ENCODE measurements at places on chromosomes 1 and 21.

DNA sequence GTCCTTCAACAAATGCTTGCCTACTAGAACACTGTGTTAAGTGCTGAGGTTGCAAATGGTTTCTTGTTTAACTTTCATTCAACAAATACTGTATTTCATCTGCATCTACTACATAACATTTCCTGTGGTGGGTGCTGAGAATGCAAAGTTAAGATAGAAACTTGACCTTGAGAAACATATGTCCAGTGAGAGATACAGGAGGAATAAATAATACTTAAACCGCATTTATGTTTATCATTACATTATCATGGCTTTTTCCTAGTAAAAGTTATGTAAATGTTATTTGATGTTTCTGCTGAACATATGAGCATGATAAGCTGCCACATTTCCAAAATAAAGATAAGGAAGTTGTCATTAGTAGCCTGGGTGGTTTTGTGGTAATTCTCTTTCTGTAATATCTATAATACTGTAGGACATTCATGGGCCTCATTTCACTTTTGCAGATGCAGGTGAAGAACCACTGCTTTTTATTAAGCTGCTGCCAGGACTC, 590.4 kb downstream of the PLPP3 start:
- DNase-seq: no peak

DNA sequence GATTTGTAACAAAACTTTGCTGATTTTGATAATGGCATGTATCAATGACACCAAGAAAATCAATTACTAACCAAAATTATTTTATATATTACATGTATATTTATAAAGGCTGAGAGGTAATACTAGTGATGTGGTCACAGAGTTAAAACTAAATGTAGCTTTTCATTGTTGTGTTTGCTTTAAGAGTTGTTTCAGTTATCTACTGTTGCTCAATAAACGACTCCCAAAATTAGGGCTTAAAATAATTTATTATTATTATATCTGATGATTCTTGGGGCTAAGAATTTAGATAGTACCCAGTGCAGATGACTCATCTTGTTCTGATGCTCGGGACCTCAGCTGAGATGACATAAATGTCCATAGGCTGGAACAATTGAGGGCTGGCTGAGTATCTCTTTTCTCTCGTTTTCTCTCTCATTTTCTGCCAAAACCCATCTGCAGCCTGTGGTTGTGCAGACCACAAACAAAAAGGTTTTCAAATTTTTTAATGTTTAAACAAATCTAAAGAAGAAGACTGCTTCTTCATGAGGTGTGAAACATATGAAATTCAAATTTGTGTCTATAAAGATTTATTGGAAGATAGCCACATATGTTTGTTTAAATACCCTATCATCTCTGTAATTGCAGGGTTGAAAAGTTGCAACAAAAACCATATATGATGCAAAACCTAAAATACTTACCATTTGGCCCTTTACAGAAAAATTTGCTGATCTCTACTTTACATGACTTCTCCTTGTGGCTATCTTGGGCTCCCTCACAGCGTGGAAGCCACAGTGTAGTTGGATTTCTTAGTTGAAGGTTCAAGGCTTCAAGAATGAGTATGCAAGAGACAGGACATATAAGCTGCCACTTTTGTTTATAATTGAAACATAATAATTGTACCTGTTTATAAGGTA, 14.8 kb upstream of the PTPRC start:
- peak; percentile 54 for DNase-seq

DNA sequence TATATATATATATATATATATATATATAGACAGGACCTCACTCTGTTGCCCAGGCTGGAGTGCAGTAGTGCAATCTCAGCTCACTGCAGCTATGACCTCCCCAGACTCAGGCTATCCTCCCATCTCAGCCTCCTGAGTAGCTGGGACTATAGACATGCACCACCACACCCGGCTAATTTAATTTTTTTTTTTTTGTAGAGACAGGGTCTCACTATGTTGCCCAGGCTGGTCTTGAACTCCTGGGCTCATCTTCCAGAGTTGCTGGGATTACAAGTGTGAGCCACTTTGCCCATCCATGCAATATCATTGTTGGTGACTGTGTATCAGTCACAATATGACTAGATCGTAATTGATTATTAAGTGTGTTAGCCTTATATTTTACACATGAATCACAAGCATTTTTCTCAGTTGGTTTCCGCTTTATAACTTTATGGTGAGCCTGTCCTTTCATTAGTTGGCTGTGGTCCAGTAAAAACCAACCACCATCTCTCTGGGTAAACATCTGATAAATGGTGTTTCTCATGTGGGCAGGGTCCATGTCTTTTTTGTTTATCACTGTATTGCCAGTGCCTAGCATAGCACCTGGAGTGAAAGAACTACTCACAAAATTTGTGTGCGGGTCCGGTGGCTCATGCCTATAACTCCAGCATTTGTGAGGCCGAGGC, 63.6 kb downstream of the MYOM3 start:
- DNase-seq: no peak

DNA sequence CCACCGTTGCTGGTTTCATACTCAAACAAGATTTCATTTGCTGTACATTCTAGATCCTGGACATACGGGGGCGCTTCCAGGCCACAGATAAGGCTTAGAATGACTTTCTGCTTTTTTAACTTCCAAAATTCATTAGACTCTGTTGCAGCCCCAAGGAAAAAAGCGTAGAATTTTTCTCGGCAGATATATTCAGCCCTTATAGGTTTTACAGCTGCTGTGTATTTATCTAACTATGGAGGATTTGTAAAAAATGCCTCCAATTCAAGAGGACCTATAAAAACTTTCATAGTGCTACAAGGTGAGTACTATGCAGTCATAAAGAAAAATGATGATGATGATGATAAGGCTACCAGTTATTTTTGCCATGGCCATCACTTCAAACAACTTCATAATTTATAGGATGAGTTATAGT, 51.6 kb downstream of the SLC30A10 start:
- peak; percentile 41 for DNase-seq

DNA sequence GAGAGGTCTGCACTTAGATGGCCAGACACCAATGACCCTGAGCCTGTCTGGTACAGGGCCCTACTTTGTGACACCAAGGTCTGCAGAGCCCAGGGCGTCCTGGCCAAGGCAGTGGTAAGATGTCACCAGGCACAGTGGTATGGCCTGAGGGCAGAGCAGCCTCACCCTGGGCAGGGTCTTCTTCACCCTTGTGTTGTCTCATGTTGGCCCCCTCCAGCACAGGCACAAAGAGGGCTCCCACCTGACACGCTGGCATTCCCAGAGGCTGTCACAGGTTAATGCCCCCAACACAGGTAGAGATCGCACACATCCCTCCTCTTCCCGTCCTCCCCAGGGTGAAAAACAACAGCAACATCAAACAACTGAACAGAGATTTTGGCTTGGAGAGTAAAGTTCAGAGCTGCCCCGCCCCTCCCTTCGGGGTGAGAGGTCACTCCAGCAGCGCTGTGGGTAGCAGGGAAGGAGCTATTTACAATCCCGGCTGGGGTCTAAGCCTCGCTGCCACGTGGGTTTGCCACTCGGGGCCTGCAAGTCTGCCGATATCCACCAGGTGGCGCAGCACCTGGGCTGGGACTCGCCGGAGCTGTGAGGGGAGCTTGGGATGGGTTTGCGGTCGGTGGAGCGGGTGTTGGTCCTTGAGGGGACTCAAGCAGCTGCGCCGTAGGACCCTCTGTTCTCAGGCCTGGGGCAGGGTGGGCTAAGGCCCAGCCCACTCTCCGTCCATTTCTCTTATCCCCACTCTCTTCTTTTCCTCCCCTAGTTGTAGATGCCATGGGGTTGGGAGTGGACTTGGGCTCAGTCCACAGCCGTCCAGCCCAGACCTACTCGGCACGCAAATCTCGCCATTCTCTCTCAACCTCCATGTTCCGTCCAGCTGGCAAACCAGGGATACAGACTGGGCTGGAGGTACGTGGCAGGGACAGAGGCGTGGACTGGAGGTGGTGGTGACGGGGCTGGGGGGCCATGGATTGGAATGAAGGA, 12.7 kb downstream of the EFNA3 start:
- peak; percentile 72 for DNase-seq

GRCh38 chr1:210949039-210949438, 184.9 kb downstream of the KCNH1 start:
- no peak for DNase-seq

GRCh38 chr1:100107696-100108095, 25.0 kb downstream of the SASS6 start:
- DNase-seq: no peak

GRCh38 chr1:27656157-27656893, 15.7 kb downstream of the IFI6 start:
- DNase-seq: peak; percentile 68

- no peak for DNase-seq
These were observed 20.0 kb upstream of the KLHDC8A start for GRCh38 chr1:205376739-205377138.

GRCh38 chr1:222950892-222951291, 136.1 kb downstream of the DISP1 start:
- no peak for DNase-seq

DNA sequence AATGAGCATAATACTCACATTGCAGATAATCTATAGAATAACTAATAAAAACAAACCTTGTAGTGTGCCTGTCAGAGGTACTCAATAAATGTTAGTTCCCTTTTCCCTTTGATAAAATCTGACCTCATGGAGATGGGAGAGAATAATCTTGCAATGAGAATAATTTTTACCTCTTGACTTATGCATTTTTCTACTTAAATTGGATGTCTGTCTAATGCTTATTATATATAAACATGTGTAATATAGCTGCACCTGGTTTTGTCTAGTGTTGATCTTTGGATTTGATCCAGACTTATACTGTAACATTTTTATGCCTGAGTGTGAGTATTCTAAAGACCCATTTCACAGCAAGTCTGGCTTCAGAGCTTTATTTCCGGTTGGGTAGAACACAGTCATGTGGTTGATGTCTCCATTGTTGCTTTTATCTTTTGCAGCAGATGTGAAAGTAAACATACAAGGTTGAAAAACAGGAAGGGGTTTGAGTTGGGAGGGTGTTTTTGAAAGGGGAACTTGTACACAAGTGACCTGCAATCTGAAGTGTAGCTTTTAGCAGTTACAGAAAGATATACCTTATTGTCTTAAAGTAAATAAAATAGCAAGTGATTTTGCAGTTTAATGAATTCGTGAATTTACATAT, 12.4 kb downstream of the EPB41 start:
- peak; percentile 17 for DNase-seq

DNA sequence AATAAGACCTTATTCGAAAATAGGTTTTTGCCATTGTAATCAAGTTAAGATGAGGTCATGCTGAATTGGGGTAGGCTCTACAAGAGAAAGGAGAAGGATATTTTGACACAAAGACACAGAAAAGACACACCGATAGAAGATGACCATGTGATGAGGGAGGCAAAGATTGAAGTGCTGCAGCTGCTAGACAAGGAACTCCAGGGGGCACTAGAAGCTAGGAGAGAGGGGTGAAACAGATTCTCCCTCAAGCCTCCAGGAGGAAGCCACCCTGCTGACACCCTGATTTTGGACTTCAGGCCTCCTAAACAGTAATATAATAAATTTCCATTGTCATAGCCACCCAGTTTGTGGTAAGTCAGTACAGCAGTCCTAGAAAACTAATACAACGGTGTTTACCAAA, 506.8 kb upstream of the CAMK1G start:
- DNase-seq: peak; percentile 1

DNA sequence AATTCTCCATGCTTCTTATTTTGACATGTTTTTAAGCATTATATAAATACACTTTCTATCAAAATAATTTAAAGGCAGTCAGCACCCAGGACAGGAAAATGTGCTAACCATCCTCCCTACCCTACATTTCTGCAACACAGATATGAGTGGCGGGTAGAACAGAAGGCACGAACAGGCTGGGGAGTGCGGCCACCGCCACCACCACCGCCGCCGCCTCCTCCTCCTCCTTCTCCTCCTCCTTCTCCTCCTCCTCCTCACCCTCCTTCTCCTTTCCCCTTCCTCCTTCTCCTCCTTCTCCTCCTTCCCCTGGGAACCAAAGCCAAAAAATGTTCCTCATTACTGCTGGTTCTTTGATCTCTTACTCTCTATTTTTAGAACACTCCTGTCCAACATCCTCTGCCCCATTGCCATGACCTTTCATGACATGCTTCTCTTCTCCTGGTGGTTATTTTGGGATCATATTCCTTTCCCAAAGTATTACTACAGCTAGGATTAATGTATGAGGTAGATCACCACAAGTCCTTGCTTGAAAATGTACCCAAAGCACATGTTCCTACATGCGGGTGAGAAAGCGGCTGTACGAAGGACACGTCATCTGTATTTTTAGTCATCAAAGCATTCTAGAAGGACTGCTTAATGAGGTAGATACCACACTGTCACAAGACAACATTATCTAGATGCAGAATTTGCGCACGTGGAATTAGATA, 24.5 kb upstream of the CCN1 start:
- no peak for DNase-seq

- DNase-seq: no peak
These were observed 3.0 kb upstream of the PEX10 start for GRCh38 chr1:2415337-2415736.

DNA sequence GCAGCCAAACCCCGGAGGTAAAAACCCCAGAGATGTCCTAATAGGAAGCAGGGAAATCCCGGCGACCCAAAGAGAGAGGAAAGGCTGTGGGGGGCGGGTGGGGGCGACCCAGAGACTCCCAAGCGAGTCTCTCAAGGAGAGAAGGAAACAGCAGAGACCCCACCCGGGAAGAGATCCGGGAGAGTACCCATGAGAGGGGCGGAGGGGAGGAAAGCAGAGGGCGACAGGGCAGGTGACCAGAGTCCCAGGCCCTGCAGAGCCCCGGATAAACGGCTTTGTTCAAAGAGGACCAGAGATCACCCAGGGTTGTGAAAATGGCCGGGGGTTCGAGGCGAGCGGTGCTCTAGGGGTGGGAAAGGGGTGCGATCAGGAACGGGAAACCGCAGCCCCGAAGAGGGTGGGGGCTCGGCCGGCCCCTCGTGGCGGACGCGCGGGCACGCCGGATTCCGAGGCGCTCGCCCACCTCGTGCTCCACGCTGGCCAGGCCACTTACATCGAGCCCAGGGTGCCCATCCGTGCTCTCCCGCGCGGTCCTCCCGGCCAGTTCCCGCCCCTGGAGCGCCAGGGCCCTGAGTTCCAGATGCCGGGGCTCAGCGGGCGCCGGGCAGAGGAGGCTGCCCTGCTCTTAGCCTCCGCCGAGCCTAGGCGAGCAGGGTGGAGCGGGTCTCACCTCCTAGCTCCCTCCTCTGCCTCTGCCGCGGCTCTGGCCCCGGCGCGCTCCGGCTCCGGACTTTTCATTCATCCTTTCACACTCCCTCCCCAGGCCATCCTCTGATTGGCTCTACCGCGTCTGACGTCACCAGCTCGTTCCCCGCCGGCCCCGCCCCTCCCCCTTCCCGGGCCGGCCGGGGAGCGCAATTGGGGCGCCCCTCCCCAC, 52.3 kb downstream of the RHBG start:
- DNase-seq: peak; percentile 44
